Activated T-cell treated with anti-CD3 and anti-CD28 coated beads for 48 hours (primary cell): ENCODE measurements at places on chromosomes 3 and 15.
A peak's percentile ranks its signal among the peaks of the same experiment; 100 is the strongest.

DNA sequence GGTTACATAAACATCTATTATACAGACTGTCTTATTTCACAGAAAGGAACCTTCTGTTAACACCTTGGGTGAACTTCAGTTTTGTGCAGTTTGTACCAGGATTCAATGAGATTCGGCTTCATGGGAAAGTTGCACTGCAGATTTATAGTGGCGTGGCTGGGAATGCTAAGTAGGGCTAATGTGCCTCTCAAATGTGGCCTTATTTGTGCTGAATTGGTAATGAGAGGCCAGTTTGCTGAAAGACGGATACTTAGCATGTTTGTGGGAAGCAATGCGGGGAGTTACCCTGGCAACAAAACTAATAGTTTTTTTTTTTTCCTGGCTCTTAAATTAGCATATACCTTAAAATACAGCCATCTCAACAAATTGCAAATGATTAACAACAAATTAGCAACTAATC, 28.6 kb upstream of the CEMIP start:
- DNase-seq: no peak

DNA sequence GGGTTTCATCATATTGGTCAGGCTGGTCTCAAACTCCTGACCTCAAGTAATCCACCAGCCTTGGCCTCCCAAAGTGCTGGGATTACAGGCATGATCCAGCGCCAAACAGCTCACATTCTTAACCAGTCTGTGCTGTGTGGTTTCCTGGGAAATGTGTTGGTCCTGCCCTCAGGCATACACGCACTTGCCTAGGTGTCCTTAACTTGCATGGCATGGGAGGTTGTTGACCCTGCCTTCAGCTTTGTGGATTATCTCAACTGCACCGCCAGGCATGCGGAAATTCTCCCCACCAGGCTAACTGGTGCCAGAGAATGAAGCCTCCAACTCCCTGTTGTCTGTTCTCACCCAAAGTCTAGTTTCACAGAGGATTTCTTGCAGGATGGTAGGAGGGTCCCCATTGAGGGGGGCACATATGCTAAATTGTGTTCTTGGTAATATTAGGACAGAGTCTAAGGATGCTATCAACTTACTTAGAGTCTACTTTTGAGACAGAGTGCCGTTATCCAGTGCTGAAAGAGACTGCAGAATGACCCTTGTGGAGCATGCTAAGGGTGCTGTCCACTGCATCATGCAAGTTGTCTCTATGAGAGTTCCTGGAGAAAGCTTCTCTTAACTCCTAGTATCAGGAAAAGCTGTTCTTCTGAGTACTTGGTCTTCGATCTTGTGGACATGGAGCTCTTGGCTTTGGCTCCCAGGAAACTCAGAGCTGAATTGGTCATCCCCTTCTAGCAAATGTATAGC, 61.6 kb upstream of the EIF1B start:
- no peak for DNase-seq

GRCh38 chr15:39998511-39999077, 40.4 kb downstream of the SRP14 start:
- no peak for DNase-seq

GRCh38 chr15:76993114-76993725, 1.7 kb upstream of the PSTPIP1 start:
- DNase-seq: no peak

- no peak for DNase-seq
Observed at GRCh38 chr3:184848934-184849333, 37.0 kb downstream of the VPS8 start.

GRCh38 chr15:39573844-39574243, 7.0 kb upstream of the THBS1 start:
- DNase-seq: no peak

- DNase-seq: no peak
Observed at GRCh38 chr15:83422081-83422480, 25.1 kb upstream of the SH3GL3 start.

DNA sequence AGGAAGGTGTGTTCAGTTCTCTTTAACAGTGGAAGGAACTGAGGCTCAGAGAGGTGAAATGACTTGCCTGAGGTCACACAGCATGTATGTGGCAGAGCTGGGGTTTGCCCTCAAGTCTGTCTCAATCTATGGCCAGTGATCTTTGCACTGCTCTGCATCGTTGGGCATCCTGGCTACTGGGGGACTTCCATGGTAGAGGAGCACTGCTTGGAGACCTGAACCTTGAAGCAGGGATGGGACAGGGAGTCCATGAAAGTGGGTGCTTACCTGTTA, 2.0 kb downstream of the CORO2B start:
- DNase-seq: no peak

GRCh38 chr15:39643727-39644126, 62.8 kb downstream of the THBS1 start:
- no peak for DNase-seq

DNA sequence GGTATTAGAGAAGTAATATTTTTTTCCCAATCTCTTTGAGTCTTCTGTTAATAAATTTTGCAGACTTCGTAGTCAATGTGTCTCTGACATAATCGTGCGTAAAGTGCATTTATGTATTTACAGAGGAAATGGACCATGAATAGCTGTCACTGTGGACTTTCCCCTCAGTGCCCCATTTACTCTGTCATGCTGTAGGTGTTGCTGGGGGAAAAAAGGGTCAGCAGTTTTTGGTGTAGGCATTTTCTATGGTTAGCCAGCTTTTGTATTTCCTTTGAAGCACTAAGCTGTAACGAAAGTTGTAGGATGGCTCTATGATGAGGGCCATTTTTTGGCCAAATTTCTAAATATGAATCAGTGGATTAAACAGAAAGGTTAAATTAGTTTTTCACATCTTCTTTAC, 598.4 kb downstream of the FGF12 start:
- DNase-seq: no peak

GRCh38 chr15:100847194-100847593, 32.4 kb upstream of the ALDH1A3 start:
- DNase-seq: no peak

- no peak for DNase-seq
Observed at GRCh38 chr15:73033611-73034010, 18.7 kb upstream of the NEO1 start.

- DNase-seq: no peak
Observed at GRCh38 chr3:51683566-51683965, 12.5 kb downstream of the TEX264 start.

- no peak for DNase-seq
Observed at GRCh38 chr3:33991673-33992072, 193.2 kb downstream of the PDCD6IP start.

DNA sequence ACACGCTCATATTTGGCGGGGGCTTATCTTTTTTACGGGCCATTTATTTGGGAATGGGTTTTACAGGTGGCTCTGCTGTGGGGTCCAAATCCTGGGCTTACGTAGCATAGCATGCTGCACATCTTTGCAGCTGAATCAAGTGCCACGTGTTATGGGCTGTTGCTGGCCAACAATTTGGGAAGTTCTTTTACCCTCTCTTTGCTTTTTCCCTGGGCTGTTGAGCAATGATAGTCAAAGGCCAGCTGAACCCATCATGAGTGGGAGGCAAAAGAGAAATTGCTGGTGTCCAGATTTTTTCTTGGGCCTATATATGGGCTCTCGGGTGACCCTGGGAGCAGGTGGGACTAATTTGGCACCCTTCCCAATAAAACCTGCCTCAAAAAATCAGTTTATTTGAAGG, 209.3 kb upstream of the SATB1 start:
- no peak for DNase-seq

DNA sequence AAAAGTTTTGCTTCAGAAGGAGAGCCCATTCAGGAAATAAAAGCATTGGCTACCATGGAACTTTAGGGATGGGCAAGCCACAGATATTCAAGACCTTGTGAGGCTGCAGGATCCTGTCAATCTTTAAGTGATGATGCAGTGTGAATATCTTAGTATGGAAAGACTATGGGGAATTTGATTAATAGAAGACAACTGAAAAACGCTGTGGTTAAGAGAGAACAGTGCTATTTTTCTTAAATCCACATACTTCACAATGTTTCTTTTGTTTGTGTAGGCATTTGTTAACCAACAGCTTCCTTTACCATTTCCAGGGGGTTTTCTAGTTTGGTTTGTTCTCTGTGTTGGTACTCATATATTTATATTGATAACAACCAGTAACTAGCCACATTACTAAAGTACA, 90.3 kb downstream of the TMEM212 start:
- no peak for DNase-seq

- DNase-seq: no peak
Observed at GRCh38 chr3:115423170-115423569, 200.1 kb upstream of the GAP43 start.

DNA sequence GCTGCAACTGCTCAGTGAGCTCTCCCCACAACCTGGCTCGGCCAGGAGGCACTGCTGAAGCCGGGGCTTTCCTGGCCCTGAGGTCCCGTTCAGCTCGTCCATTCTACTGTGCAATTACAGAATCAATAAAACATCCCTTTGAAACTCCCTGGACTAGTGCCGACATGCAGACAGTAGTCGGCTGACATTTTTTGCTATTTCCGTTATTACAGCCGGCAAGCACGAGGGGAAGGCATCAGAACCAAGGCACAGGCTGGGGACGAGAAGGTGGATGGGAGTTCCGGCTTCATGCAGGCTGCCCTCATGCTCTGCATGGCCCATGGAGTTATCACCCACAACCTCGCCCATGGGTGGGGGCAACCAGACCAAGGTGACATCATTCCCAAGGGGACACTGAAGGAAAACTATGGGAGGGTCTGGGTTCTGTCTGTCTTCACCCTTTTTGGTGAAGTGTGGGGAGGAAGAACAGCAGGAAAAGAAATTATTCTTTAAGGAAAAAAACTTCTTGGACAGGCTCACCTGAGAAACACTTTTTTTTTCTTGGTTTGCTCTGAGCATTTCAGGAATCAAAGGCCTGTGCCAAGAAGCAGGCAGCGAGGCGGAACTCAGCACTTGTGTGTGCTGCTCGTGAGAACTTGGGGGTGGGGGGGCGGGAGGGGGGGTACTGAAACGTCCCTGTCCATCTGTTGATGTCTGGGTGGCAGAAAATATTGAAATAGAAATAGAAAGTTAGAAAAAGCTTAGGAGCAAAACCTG, 154.5 kb downstream of the FOXP1 start:
- DNase-seq: no peak

GRCh38 chr3:5616873-5617272, 429.4 kb downstream of the EDEM1 start:
- DNase-seq: no peak

DNA sequence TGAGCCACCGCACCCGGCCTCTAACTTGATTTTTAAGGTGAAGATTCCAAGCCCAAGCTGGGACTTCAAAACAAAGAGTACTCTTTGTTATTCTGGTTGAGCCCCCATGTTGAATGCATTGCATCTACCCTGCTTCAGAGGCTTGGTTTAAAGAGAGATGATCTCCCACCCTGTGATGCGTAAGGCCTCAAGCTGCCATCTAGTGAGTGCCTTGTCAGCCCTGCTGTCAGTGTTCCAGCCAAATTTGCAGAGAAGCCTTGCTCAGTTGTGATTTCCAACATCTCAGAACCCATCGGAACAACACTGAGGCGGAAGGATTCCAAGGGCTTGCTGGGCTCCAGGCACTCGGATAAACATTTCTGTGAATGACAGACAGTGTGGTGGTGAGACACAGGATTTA, 210.7 kb upstream of the RGMA start:
- no peak for DNase-seq

- DNase-seq: peak; percentile 30
Observed at GRCh38 chr3:183158551-183159006, 4.0 kb downstream of the LAMP3 start.

GRCh38 chr3:72042397-72043203, 257.7 kb upstream of the PROK2 start:
- DNase-seq: no peak

- no peak for DNase-seq
Observed at GRCh38 chr3:134860141-134860540, 65.1 kb downstream of the EPHB1 start.

GRCh38 chr3:62602129-62602770, 228.9 kb upstream of the FEZF2 start:
- no peak for DNase-seq

DNA sequence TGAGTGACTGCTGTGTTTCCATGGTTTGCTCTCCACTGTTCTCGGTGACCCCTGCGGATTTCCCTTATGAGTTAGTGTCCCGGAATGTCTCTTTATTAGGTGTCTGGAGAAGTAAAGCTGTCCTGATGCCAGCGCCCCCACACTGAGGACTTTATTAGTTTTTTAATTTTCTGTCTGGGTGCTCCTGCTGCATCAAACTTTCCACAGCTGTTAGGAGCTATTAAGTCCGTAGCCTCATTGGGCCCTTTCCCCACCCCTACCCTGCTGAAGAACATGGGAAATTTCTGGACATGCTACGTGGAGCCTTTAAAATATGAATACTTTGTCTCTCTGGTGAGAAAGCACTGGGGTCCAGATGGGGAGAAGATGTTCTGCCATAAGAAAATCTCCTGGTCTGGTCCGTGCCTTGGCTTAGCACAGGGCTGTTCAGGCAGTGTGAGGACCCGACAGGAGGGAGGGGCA, 161.7 kb upstream of the HES1 start:
- DNase-seq: no peak

DNA sequence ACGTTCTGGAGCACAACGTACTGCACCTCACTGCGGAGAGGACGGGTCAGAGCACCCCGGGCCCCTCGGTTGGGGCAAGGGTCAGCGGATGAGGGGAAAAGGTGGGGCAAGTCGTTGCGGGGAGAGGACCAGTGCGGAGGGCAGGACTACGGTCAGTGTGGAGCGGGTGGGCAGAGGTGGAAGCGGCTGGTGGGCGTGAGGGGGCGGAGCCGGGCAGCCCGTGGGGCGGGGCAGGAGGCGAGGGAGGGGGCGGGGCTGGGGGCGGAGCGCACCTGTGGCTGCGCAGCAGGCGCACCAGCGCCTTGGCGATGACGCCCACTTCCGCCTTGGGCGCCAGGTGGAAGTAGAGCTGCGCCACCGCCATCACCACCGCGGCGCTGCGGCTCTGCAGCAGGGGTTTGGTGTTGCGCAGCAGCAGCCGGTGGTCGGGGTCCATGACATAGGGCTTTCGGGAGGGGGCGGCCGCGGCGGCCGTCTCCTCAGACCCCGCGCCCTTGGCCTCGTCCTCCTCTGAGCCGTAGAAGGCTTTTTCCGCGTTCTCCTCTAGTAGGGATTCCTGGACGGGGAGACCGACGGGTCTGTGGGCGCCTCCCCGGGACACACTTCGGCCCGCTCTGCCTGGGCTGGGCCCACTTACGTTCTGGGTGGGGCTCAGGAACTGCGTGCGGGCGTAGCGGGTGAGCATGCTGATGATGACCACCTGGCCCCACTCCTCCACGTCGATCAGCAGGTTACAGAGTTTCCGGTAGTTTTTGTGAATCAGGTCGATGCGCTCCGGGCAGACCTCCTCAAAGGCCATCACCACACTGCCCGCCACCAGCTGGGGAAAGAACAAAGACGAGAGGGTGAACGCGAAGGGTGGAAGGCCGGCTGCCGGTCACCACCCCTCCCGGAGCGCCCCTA, 29.2 kb downstream of the AP3B2 start:
- DNase-seq: peak; percentile 73

GRCh38 chr15:64180235-64180824, 17.5 kb upstream of the PPIB start:
- DNase-seq: no peak

DNA sequence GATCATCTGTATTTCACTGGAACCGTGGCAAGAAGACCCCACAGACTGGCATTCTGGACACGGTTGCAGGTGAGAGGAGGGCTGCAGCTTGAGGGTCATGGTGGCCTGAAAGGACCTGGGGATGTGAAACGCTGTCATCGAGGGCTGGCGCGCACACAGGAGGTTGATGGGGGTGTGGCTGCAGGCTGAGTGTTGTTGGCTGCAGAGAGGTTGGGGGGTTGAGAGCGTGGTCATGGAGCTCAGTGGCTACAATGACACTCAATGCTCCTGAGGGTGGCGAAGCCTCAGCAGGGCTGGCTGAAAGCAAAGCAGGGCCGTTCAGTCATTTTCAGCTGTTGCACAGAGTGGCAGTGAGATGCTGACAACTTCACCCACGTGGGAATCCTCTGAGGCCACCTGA, 21.0 kb downstream of the CPN2 start:
- no peak for DNase-seq

GRCh38 chr3:176351408-176351807, 845.9 kb downstream of the TBL1XR1 start:
- no peak for DNase-seq
